ENCODE measurements at places on chromosomes 6 and 20.

GRCh38 chr20:25624500-25624939 is 706 bp upstream of the NANP start:
- no peak for DNase-seq

DNA sequence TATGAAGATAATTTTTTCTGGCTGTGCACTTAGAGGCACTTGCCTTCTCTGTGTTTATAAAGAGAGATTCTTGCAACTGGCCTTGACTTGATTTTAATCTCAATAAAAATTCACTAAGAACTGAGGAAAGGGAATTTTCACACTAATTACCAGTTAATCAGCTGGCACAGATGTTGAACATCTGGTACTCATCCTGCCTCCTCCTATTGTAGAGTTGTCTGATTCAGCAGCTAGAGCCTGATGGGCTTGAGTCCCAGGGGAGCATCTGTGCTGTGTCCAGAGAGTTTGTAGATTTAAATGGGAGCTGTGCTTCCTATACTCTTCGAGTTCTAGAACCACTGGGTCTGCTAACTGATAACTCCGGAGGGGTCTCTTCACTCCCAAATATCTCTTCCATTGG is 284.4 kb upstream of the RNF24 start:
- DNase-seq: no peak

- no peak for DNase-seq
Measured at GRCh38 chr20:59648466-59649070, 44.2 kb downstream of the PHACTR3 start.

GRCh38 chr6:162408826-162409535 is 318.6 kb downstream of the PRKN start:
- no peak for DNase-seq

DNA sequence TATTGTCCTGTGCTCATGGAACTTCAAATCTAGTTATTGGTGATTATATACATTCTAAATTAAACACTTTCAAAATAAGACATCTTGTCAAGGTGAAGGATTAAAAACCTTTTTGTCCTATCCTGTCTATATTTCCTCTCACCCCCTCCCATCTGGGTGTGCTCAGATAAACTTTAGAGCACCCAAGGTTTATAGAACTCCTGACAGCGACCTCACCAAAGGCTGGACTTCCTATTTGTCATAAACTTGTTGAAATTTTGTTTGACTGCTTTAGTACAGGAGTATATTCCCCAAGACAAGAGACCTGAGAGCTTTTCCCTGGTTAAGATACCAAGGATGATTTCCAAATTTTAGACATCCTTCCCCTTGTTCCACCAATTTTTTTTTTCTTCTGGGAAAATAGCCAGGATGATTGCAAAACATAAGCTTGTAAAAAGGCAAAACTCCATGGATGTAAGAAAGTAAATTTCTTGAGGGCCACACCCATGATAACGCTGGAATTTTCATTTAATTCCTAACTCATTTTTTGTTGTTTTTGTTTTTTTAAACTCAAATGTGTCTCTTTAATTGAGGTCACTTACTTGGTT is 33.0 kb downstream of the CARMIL1 start:
- DNase-seq: peak; percentile 46

DNA sequence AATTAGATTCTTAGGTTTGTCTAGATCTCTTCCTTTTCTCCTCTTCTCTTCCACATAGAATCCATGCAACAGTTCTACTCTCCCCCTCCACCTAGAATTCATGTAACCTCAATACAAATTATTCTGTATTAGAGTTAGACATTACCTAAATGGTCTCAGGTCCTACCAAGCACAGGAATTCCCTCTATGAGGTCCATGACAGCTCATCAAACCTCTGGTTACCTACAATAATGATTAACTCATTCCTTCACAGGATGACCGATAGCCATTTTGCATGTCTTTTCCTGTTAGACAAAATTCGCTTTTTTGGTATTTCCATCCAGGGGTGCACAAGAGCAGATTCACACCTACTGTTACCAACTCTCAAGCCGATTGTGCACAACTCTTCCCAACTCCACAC is 27.4 kb upstream of the BMP2 start:
- no peak for DNase-seq

DNA sequence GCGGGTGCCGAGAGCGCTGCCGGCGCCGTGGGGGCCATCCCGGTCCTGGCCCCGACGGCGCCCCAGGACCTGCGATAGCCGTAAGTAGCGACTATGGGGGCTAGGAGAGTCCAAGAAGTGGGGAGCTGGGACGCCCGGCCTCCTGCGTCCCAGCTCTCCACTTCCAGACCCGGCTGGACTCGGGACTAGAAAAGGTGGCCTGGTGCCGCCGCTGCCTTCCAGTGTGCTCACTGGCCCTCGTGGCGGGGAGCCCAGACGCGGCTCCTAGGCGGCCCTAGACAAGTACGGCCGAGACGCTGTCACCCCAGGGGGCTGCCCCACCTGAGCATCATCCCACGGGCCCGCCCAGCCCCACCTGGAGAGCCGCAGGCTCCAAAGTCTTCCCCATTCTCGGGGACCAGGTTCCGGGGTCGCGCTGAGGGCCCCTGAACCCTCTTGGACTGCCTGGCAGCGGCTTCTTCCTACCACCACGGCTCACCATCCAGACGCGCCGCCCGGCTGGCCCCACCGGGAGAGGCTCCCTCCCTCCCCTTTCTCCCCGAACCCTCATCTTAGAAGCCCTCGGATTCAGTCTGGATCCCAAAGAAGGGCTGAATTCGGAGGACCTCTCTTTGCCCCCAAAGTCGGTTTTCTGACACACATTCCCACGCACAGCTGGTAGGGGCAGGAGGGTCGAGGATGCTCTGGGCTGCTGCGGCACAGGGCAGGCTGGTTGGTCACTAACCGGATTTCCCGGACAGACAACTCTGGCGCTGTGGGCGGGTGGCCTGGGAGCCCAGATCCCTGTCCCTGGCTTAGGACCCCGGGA is 870 bp upstream of the MDFI start:
- DNase-seq: no peak

DNA sequence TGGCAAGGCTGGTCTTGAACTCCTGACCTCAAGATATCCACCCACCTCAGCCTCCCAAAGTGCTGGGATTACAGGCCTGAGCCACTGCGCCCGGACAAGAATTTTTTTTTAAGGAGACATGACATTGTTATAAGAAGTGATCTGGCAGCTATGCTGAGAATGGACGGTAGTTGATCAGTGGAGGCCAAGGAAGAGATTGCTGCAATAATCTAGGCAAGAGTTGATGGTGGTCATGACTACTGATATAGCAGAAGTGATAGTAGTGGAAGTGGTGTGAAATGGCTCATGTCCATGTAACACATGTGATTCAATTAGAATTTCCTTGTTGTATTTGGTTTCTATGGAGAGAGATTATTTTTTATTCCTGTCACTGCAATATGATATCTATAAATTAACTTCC is 125.3 kb upstream of the CCN2 start:
- DNase-seq: no peak

- DNase-seq: no peak
Measured at GRCh38 chr6:122995921-122996793, at the start of gene CLVS2. TSS of gene CLVS2 (plus strand) at chr6:122996235. CDS start at chr6:122997778, 1,543 bp downstream.

DNA sequence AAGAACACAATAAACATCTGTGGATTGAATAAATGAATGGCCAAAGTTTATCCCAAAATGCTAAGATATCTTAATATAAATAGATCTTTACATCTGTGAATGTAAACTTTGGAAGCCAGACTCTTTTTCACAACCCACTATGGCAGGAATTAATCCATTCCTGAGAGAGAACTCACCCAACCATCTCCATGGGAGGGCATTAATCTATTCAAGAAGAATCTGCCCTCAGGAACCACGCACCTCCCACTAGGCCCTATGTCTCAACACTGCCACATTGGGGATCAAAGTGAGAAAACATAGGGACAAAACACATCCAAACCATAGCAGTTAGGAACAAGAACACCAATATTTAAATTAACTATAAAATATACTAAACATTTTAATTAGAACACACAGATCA is 3.4 kb downstream of the UBE3D start:
- DNase-seq: peak; percentile 67

- DNase-seq: no peak
Measured at GRCh38 chr6:2558098-2558680, 192.5 kb downstream of the MYLK4 start.

GRCh38 chr20:20003031-20003954 is 13.9 kb upstream of the NAA20 start:
- peak; percentile 40 for DNase-seq

GRCh38 chr20:11077226-11077625 is 403.4 kb upstream of the JAG1 start:
- DNase-seq: no peak

GRCh38 chr6:15776458-15776980 is 113.7 kb upstream of the DTNBP1 start:
- no peak for DNase-seq

GRCh38 chr20:41179961-41180360 is 42.6 kb downstream of the PLCG1 start:
- no peak for DNase-seq

DNA sequence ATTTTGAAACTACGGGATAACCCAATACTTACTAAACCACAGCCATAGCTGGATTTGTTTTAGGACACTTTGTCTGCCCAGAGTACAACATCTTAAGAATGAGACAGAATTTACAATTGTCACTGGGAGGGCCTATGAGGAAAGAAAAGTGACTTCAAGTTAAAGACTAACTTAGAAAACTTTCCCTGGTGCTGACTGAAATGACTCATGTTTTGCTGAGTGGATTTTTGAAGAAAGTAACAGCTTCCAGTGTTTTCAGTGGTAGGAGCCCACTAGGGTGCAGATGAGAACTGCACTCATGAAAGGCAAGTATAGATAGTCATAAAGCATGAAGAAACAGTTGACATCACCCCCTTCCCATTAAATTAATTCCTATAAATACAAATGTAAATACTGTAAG is 988.2 kb upstream of the MAP3K7 start:
- DNase-seq: peak; percentile 15

DNA sequence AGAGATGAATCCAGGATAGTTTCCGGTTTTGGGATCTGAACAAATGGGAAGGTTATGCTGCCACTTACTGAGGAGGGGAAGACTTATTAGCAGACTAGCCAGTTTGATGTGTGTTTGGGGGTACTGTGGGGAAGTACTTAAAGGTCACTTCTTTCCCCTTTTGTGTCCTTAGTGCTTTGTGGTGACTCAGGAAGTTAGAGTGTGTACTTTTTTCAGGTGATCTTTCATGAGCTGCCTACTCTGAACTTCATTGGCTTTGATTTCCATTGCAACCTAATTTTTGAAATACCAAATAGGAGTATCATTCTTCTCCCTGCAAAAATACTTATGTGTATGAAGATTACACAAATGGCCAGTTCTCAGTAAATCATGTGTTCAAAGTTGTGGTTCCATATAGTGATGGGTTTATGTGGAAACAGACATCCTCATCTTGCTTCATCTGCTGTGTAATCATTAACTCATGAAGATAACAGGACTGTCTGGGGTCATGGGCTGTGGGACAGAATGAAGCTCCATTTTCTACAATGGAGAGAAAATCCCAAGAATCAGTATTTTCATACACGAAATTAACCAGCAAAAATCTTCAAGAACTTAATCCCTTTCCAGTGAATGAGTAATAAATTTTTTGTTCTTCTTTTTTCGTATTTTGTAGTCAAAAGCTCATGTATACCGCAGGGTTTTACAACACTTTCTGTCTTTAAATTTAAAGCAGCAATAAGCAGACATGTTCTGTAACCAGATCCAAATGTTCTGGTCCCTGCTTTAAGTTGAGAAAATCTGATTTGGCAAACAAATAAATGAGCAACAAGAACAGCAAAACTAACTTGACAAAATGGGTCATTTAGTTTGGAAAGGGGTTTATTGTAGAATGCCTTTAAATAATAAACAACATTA is 272.2 kb upstream of the FLRT3 start:
- DNase-seq: no peak

GRCh38 chr6:166591961-166592520 is 5.6 kb upstream of the RAMACL start:
- DNase-seq: peak; percentile 32

DNA sequence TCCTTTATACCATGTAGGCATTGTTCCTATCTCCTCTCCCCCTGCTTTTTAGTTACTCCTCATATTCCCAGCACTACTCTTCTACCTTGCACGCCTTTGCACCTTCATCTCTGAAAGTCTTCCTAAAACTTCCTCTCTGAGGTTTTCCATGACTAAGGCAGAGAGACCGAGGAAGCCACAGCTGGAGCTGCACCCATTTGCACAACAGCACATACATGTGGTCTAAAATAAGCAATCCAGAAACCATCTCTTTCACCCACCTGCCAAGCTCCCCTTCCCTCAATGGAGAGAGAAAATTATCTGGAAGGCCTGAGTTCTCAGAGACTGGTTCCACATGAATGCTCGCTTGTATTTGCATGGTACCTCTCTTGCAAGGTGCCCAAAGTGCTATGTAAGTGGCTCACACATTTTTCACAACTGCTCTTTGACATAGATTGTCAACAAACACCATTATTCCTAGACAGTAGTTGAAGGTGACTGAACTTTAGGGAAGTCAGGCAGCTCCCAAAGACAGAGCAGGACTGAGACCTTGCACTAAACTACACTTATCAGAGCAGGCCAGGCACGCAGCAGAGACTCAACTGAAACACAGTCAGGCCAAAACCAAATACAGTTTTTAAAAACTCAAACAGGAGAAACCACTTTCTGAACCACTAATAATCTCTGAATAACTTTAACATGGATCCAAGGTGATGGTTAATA is 313.2 kb downstream of the TFAP2A start:
- no peak for DNase-seq

GRCh38 chr20:35907017-35907701 is 47.1 kb downstream of the SCAND1 start:
- DNase-seq: no peak

DNA sequence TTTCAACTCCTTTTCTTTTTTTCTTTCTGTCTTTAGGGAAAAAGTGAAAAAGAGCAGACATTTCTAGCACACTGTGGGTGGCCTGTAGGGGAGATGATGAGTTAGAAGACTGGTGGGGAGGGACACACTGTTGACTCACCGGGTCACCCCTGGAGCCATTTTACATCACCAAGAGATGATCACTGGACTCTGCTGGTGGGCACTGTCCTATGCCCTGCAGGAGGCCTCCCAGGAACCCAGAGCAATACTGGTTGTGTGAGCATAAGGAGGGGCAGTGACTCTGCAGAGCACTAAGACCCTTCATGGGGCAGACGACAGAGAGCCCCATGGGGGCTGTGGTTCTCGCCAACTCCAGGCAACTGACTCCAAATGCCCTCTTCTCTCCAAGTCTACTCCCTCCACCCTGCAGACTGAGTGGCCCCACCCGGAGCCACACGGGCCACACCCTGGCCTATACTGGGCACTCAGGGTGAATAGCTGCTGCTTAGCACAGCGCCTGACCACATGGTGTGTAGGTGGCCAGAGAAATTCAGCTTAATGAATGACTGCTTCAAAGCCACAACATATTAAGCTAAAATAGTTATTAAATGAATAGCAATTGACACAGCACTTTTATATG is 177.5 kb downstream of the CDC5L start:
- DNase-seq: no peak

All from IMR-90 (cell line).